ENCODE measurements at places on chromosomes 7 and 10.

GRCh38 chr10:74771054-74771453 lies 55.3 kb upstream of the KAT6B start:
- no peak for DNase-seq

DNA sequence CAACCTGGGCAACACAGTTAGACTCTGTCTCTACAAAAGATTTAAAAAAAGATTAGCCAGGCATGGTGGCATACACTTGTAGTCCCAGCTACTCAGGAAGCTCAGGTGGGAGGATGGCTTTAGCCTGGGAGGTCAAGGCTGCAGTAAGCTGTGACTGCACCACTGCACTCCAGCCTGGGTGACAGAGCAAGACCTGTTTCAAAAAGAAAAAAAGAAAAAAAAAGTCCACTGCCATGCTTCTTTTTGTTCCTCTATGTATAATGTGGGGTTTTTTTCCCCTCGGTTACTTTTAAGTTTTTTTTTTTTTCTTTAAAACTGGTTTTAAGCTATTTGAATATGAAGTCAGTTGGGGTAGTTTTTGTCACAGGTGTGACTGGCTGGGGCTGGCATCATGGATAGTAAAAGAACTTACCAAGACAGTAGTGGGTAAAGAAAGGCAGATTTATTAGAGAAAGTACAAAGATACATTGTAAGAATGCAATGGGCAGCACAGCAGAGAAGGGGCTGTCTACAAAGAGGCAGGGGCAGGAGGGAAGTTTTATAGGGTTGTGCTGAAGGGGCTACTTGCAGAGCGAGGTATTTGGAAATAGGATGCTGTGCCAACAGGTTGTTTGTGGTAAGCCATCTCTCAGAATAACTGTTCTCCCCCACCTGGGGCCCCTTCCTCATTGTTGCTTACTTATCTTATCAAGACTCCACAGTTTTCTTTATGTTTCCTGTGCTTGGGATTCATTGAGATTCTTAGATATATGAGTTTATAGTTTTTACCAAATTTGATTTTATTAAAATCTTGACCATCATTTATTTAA lies 177.3 kb downstream of the PHTF2 start:
- DNase-seq: no peak

DNA sequence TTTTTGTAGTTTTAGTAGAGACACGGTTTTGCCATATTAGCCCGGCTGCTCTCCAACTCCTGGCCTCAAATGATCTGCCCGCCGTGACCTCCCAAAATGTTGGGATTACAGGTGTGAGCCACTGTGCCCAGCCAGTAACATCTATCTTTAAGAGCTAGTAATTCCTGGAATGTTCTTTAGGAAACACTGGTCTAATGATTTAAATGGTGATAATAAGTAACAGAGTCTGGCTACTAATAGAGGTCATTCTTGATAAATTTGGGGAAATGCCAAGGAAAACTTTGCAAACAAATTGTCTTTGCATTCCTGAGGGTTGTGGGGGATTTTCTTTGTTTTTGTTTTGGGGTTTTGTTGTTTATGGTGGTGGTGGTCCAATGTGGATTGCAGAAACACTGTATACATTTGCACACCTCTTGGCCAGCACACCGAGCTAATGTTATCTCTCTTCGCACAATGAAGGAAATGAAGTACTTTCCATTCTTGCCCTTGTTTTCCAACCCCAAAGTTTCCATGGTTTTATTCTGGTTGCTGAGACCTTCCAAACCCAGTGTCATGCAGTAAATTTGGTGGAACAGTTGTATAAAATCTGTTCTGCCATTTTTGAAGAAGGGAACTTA lies 51.3 kb upstream of the WIPF3 start:
- no peak for DNase-seq

DNA sequence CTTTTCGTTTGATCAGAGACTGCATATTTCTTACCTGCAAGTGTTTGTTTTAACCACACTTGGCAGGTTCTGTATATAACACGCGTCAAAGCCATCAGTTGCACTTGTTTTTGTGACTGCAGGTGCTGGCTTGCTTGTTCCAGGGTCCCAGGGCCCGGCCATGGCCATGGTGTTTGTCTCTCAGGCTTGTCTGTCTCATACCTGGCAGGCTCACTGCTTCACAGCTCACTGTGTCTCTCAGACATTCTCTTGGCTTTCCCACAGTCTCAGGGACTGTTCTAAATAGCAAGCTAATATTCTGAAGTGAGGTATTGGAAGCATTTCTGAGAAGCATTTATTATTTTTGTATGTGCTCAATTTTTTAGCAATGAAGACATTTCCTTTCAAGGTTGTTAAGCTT lies 46.9 kb downstream of the GPR141 start:
- DNase-seq: no peak

All from D341Med (cell line).